NCI-H2029 (cell line): ENCODE measurements at places on chromosomes 2 and 18.

GRCh38 chr18:52152036-52152435 is 188.0 kb upstream of the DCC start:
- DNase-seq: no peak

GRCh38 chr2:81395746-81396145 is 1091.2 kb upstream of the LRRTM1 start:
- no peak for DNase-seq

GRCh38 chr2:151357359-151357758 is at the start of gene TNFAIP6:
TSS of gene TNFAIP6 (plus strand) at chr2:151357592. CDS start at chr2:151357667, 75 bp downstream.
- DNase-seq: no peak

GRCh38 chr2:230575642-230576324 is 136.9 kb upstream of the CAB39 start:
- no peak for DNase-seq

DNA sequence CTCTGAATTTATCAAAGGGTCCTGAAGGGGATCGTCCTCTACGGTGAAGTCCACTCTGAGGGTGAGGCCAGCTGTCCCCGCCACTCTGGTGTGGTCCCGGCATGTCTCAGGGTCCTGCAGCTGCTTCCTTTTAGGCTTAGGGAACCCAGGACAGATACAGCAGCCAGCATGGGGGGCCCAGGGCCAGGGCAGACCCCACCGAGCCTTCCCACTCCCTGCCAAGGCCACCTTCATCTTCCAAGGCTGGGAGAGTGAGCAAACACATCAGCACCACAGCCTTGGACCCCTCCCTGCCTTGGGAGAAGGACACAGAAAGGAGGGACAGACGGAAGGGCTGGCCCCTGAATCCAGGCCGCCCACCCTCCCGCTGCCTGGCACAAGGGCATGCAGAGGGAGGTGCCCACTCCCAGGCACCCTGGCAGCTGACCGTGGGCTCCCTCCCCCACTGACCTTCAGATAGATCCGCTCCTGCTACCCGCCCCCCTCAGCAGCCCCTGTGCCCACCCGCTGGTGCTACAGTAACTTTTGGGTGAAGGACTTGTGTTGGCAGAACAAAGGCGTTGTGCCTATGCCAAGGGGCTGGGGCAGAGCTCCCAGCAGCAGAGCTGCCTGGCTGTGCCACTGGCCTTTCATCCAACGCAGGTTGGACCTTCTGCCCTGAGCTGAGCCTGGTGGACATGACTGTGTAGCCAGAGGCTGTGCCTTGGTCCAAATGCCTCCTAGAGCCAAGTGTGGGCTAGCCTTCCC is 7.6 kb downstream of the CYP26B1 start:
- DNase-seq: no peak

DNA sequence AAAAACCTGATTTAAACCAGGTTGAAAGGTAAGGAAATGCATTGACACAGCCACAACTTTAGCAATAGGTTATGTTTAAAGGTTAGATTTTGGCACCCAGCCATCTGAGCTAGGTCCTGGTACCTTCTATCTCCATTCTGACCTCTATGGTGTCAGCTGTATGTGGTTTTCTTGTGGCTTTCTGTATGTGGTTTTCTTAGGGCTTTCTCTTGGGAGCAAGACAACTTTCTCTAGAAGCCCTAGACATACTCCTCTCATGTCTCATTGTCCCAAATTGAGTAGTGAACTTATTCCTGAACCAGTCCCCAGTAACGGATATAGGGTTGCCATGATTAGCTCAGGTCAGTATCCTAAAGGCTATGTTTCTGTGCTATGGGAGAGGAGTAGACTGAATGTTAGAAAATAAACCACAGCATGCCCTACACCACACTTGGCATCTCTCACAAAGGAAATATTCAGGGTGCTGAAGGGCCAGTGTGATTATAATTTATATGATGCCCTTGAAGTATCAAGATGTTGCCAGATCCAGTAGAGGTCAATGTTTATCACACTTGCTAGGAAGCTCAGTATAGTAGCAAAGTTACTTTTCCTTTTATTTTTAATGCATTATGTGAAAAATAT is 176.1 kb downstream of the CAPN13 start:
- DNase-seq: no peak
